Transverse colon (tissue), 4 donors: ENCODE measurements at places on chromosomes 2 and 18.
A peak's percentile ranks its signal among the peaks of the same experiment; 100 is the strongest.

- peak; percentile 50 for DNase-seq
Measured at GRCh38 chr2:16093639-16094529, 153.5 kb downstream of the MYCN start.

DNA sequence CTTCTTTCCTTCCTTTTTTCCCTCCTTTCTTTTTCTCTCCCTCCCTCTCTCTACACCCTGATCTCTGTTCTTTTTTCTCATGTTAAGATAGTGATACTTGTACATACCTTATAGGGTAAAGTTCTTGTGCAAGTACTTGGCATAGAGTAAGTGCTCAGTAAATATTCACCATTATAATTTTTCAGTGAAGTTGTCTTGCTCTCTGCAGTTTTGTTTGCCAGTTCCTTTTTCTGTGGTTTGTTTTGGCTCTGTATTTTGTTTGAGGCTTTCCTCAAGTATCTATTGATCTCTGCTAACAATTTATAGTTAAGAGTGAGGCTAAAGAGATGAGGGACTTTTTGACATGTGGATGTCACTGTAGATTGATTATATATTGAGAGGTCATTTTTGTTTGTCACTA, 48.0 kb downstream of the MTX2 start:
- DNase-seq: no peak

GRCh38 chr18:10062302-10063300, 148.8 kb downstream of the VAPA start:
- no peak for DNase-seq

- no peak for DNase-seq
Measured at GRCh38 chr2:236083934-236084333, 84.3 kb downstream of the GBX2 start.

- no peak for DNase-seq
Measured at GRCh38 chr18:67342159-67342558, 174.4 kb downstream of the DSEL start.

DNA sequence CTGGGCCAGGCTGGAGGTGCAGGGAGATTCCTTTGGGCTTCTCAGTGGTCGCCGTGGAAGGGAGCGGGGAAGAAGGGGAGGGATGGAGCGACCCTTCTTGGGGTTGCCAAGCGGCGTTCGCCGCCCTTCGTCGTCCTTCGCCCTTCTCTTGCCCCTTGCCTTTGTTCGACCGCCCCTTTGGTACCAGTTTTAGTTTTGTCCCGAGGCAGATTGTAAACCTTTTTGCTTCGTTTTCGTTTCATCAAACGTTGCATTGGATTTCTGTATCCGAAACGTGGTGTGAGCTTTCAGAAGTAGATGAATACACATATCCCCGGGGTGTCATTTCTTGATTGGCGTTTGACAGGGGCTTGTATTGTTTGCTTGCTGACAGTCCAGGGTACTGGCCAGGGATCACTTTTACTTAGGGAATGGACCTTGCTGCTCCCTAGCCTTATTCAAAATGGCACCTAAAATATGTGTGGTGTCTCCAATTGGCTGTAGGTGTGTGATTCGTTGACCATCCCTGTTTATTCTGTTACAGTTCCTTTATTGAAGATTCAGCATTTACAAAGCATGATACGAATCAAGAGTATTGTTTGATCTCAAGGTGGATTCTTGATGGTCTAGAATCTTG, 788 bp downstream of the USP14 start:
- no peak for DNase-seq

GRCh38 chr18:68033466-68033865, 516.9 kb upstream of the DSEL start:
- no peak for DNase-seq

DNA sequence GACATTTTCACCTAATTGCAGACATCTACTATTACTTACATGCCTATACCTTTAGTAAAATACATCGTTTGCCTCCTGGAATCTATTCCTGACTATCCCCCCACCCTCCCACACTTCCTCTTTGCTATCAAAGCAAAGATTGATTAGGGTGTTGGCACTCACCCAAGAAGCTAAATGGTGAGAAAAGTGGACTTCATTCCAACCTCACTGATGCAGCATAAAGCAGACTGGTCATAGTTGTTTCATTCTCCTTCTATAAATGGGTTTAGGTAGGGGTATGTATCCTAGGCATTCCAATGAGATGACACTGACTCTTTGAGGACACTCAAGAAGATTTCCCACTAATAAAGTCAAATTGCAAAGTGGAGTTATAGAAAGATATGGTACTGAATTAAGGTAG, 97.4 kb downstream of the LRP1B start:
- DNase-seq: no peak

DNA sequence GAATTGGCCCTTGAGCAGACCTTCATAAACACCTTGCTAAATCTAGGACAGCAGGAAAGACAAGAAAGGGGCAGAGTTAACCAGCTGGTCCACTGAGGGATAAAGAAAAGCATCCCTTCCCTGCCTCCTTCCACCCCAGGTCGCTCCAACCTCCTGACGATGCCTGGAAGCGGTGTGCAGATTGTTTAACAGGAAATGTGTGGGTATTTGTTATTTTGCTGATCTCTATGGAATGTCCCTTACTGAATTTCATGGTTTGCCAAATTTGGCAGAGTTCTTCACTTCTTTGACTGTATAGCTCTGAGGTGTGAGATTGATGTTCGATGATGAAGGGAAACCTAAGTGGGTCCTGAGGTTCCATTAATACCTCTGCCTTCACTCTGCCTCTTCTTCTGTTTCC, 72.9 kb downstream of the MAP3K20 start:
- DNase-seq: no peak
